ENCODE measurements at places on chromosomes 3 and 15.

- DNase-seq: no peak
Measured at GRCh38 chr3:107690522-107691138, 167.9 kb downstream of the BBX start.

DNA sequence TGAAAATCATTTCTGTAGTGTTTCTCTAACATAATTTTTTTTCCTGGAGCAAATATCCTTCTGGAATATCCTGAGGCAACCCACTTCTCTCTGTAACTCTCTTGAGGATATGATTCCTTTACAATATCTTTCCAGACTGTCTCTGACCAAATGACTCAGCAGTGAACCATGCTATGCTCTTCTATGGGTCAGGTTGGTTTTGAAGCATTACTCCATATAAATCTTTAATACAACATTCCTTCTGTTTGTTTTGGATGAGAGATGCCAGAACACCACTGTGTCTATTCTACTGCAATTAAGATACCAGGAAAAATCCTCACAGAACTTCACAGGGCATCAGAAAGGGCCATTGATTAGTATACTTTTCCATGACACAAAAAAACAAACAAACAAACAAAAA lies 626.4 kb upstream of the ZNF385D start:
- no peak for DNase-seq

- no peak for DNase-seq
Measured at GRCh38 chr3:150090877-150091276, 120.2 kb upstream of the PFN2 start.

DNA sequence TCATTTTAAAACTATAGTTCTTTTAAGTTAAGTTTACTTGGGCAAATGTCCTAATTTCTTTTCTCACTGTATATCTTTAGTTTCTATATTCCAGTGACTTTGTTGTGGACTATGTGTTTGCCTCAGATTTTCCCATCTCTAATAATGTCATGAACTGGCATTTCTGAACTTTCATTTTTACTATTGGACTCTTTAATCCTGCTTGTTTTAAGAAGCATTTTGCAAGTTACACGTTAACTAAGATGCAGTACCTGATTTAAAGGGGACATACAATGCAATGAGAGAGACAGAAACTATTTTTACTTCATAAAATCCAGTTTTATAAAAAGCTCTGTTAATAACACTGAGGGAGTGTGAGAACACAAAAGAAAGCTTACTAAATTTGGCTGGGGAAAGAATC lies 58.6 kb upstream of the PHLDB2 start:
- no peak for DNase-seq

DNA sequence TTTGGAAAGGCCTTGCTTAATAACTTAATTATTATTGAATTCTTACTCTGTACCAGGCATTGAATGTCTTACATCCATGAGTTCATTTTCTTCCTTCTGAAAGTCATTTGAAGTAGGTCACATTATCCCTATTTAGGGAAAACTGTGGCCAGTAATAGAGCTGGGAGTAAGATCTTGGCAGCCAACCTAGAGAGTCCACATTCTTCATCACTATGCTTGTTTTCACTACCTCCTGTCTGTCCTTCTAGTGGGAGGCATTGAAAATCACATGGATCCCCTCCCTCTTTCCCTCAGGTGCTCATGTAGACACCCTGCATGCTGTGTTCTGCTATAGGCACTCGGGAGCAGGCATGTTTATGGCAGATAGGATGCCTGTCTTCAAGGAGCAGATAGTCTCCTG lies 154.9 kb downstream of the EBLN2 start:
- DNase-seq: no peak

GRCh38 chr3:12681089-12681942 lies 17.4 kb upstream of the RAF1 start:
- no peak for DNase-seq

GRCh38 chr3:174440253-174440701 lies 418.9 kb upstream of the NAALADL2 start:
- no peak for DNase-seq
